ENCODE measurements at places on chromosomes 3 and 15. TPM values are rescaled to one million over a fixed set of nuclear protein-coding genes. Genes with fewer than 3 reads are reported as not detected.

The LSG1 gene
- 27.1 TPM for total RNA-seq

The AAGAB gene
- total RNA-seq, result 42.6 TPM

The GOLGA6D gene
- total RNA-seq, result not detected

The SLC12A6 gene
- total RNA-seq, result 10.1 TPM

The SRGAP3 gene
- 1.4 TPM for total RNA-seq

The PLCH1 gene
- total RNA-seq, result not detected

The IMPG2 gene
- 0.23 TPM for total RNA-seq

The CPNE9 gene
- total RNA-seq, result not detected

The FEZF2 gene
- not detected for total RNA-seq

The TEX55 gene
- total RNA-seq, result not detected

The RBP2 gene
- not detected for total RNA-seq

The ABHD17C gene
- 7.7 TPM for total RNA-seq

The ITIH3 gene
- total RNA-seq, result 2.8 TPM

The VIPR1 gene
- total RNA-seq, result 19.5 TPM

The IGDCC3 gene
- not detected for total RNA-seq
